Lung (tissue), 17 donors: ENCODE measurements at places on chromosomes 5 and 9. TPM values are rescaled to one million over a fixed set of nuclear protein-coding genes. Genes with fewer than 3 reads are reported as not detected.

GRCh38 chr9:133618726-133619125 lies 9.5 kb upstream of the FAM163B start:
- DNase-seq = no peak
- no peak overlapping the region for H3K4me3 ChIP-seq
- no peaks in the 10 kb centered on the region for H3K36me3 ChIP-seq
- H3K4me1 ChIP-seq = no peaks in the 10 kb centered on the region

The AGXT2 gene
- total RNA-seq = not detected

- no peaks in the 10 kb centered on the region for H3K27me3 ChIP-seq
- H3K4me3 ChIP-seq = no peak overlapping the region
- no peak for DNase-seq
- no peak overlapping the region for H3K27ac ChIP-seq
- no peaks in the 10 kb centered on the region for H3K36me3 ChIP-seq
These were observed 4.5 kb downstream of the LRRTM2 start for GRCh38 chr5:138870611-138871010.

DNA sequence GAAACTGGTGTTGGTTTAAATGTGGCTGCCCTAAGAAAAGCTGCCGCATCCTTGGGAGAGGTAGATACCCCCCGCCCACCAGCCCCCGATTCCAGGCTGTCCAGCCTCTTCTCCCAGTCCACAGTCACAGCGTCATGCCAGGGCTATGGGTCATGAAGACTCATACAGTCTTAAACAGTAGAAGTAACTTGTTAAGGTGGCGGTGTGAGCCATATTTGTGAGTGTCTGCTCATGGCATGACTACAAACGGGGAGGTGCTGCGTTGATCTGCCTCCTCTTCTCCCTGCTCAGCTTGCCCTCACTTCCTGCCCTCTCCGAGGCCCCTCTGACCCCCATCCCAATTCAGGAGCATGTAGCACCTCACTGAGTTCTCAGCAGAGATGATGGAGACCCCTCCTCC lies 20.8 kb downstream of the FGD3 start:
- H3K4me3 ChIP-seq = no peak overlapping the region
- no peak for DNase-seq
- no peak overlapping the region for H3K27ac ChIP-seq
- no peaks in the 10 kb centered on the region for H3K36me3 ChIP-seq
- no peaks in the 10 kb centered on the region for H3K4me1 ChIP-seq
- H3K27me3 ChIP-seq = no peaks in the 10 kb centered on the region

DNA sequence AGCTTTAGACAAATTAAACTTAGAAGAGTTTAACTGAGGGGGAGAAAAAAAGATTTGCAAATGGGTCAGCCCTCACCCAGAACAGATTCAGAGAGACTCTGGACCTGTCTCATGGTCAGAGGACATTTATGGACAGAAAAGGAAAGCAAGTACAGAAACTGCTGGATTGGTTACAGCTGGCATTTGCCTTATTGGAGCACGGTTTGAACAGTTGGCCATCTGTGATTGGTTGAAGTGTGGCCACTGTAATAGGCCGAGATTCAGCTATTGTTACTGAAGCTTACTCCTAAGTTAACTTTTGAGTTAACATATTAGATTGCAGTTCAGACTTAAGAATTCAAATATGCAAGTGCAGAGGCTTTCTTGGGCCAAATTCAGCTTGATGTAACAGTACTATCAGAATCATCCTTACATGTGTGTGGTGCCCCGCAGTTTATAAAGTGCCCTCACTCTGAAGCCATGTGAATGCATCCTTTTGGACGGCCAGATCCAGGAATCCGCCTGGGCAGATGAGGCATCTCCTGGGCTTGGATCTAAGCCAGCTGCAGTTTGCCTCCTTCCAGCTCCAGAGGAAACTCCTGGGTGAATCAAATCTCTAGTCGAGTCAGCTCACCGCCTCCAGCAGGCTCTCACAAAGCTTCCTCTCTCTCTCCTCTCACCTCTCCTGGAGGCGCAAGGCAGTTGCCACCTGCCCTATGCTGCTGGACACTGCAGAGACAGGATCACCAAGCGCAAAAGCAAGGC lies 165.2 kb downstream of the ADAMTS12 start:
- H3K27me3 ChIP-seq = no peaks in the 10 kb centered on the region
- H3K36me3 ChIP-seq = peaks cover 10% of the 10 kb centered on the region
- H3K27ac ChIP-seq = no peak overlapping the region
- no peaks in the 10 kb centered on the region for H3K4me1 ChIP-seq

GRCh38 chr5:177610131-177610769 lies 10.3 kb downstream of the B4GALT7 start:
- H3K36me3 ChIP-seq = peaks cover 6% of the 10 kb centered on the region
- H3K27me3 ChIP-seq = no peaks in the 10 kb centered on the region
- H3K27ac ChIP-seq = no peak overlapping the region
- H3K4me3 ChIP-seq = no peak overlapping the region
- no peak for DNase-seq
- peaks cover 8% of the 10 kb centered on the region for H3K4me1 ChIP-seq

DNA sequence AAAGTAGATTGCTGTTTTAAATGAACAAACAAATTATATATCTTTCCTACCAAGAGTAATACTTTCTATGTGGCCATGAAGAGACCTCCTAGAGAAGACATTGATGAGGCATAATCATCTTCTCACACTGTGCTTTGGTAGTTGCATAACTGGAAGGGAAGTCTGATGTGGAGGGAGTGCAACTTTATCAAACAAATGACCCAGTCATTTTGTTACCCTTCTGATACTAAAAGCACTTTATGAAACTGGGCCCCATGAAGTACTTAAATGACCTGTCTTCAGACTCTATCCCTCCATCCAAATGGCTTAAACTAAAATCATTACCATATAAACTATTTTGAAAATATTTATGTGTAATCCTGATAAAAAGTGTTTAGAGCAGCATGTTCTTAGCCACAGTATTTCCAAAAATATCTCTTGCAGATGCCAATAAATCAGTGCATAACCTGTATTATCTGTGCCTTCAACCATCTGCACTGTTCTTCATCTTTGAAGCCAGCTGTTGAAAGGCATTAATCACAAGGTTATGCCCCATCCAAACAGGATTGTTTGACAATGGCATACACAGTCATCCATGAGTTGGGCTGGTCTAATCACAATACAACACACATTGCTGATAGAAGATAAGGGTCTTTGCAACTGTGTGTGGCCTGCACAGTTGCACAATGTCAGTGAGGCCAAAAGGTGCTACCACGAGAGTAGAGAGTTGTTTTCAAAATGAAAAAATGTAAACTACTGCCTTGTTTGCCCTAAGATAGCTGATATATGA lies 31.9 kb upstream of the MIER3 start:
- no peaks in the 10 kb centered on the region for H3K27me3 ChIP-seq
- no peak overlapping the region for H3K4me3 ChIP-seq
- H3K4me1 ChIP-seq = no peaks in the 10 kb centered on the region
- H3K27ac ChIP-seq = no peak overlapping the region
- H3K36me3 ChIP-seq = no peaks in the 10 kb centered on the region

The PRLR gene
- total RNA-seq = 3.4 TPM

The TEK gene
- total RNA-seq = 76.1 TPM

GRCh38 chr9:25519286-25519685 lies 159.0 kb downstream of the TUSC1 start:
- no peak overlapping the region for H3K4me3 ChIP-seq
- no peaks in the 10 kb centered on the region for H3K4me1 ChIP-seq
- H3K36me3 ChIP-seq = no peaks in the 10 kb centered on the region
- no peak overlapping the region for H3K27ac ChIP-seq
- DNase-seq = peak; percentile 2

- H3K27ac ChIP-seq = no peak overlapping the region
- H3K4me3 ChIP-seq = no peak overlapping the region
- H3K36me3 ChIP-seq = no peaks in the 10 kb centered on the region
These were observed 56.1 kb downstream of the SAXO1 start for GRCh38 chr9:18976709-18977531.

DNA sequence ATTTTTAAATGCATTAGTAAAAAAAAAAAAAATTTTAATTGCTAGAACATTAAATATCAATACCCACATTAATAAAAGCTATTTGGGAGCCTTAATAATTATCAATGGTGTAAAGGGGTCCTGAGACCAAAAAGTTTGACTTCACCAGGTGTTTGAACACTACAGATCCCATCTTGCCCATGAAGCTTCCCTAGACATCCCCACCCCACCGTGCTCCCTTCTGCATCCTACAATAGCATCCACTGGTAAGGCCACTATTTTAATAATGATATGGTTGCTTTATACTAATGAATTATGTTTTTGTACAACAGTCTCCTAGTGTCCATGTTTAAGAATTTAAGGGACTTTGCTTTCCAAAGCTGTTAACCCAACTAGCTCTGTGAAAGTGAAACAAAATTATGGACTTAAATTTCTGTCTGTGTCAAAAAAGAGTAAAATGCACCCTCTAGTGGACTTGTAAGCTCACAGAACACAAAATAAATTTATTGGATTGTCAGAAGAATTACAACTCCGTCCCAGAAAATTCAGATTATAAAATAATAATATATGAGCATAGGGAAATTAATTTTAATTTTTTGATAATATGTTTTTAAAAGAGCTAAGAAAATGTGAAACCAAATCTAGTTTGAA lies 76.0 kb downstream of the ARL15 start:
- no peak overlapping the region for H3K4me3 ChIP-seq
- no peak overlapping the region for H3K27ac ChIP-seq
- H3K36me3 ChIP-seq = no peaks in the 10 kb centered on the region

GRCh38 chr5:68049053-68049713 lies 166.4 kb upstream of the PIK3R1 start:
- H3K36me3 ChIP-seq = no peaks in the 10 kb centered on the region
- H3K4me1 ChIP-seq = peaks cover 6% of the 10 kb centered on the region
- H3K27ac ChIP-seq = no peak overlapping the region
- H3K4me3 ChIP-seq = no peak overlapping the region
- H3K27me3 ChIP-seq = no peaks in the 10 kb centered on the region

DNA sequence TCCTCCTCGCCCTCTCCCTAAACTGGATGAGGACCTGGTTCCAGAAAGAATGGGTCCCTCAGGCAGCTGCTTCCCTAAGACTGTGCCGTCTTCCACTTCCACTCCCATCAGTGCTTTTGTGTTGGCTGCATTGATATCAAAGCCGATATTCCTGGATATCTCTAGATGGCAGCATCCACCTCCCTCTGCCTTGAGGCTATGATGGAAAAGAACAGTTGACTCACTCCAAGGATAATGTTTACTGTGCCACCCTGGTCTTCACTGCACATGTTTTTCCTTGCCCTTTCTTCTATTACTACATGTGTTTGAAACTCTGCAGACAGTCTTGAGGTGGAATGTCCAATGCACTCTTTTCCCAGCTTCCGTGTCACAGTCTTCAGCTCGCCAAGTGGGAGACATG lies 211.6 kb downstream of the MAST4 start:
- H3K4me3 ChIP-seq = no peak overlapping the region
- no peak overlapping the region for H3K27ac ChIP-seq
- DNase-seq = peak; percentile 76
- H3K36me3 ChIP-seq = no peaks in the 10 kb centered on the region

The GFPT2 gene
- 26.6 TPM for total RNA-seq

DNA sequence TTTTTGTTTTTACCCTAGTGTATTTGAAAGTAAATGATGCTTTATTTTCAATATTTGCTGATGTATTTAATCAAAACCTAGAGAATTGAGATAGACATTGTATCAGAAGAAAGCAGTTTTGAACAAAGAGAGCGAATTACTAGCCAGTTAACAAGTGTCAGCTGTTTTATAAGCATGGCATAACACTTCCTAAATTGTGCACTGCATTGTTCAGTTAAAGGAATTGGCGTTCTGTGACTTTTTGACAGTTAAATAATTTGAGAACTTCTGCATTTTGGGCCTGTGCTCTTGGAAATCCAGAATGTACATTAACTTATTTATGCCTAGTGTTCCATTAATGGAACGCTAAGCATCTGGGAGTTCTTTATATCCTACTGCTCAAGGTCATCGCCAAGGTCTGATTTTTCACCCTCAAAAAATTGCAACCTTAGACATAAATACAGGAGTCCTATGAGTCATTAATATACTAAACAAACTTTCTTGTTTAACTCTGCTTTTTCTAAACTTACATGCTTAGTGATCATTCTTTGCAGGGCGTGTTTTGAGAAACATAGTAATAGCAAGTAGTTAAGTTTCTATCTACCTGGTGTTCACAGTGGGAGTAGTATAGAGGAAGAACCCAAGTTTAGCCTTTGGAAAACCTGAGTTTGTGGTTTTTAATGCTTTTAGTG lies 31.1 kb downstream of the RASA1 start:
- no peak overlapping the region for H3K27ac ChIP-seq
- no peak overlapping the region for H3K4me3 ChIP-seq
- DNase-seq = peak; percentile 7
- H3K36me3 ChIP-seq = no peaks in the 10 kb centered on the region
